ENCODE measurements at places on chromosomes 7 and 10.

GRCh38 chr7:73363225-73364005, 35.5 kb downstream of the FKBP6 start:
- DNase-seq, result no peak

DNA sequence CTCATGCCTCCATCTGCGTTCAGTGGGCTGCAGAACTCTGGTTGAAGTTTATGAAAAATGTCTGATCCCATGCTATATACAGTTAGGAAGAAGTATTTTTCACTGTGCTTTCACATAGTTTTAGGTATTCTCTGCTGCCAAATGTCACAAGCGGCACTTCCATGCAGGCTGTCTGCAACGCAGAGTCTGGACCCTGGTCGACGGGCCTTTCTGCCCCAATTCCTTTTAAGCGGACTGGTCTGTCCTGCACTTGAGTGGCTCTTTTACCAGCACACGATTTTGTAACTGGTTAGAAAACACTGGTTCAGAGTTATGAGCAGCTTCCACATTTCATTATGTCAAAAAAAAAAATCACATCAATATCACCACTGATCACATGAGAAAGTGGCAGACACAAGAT, 143.0 kb downstream of the DIP2C start:
- DNase-seq, result no peak

- DNase-seq, result no peak
These were observed 157.0 kb downstream of the TPST1 start for GRCh38 chr7:66362136-66362535.

DNA sequence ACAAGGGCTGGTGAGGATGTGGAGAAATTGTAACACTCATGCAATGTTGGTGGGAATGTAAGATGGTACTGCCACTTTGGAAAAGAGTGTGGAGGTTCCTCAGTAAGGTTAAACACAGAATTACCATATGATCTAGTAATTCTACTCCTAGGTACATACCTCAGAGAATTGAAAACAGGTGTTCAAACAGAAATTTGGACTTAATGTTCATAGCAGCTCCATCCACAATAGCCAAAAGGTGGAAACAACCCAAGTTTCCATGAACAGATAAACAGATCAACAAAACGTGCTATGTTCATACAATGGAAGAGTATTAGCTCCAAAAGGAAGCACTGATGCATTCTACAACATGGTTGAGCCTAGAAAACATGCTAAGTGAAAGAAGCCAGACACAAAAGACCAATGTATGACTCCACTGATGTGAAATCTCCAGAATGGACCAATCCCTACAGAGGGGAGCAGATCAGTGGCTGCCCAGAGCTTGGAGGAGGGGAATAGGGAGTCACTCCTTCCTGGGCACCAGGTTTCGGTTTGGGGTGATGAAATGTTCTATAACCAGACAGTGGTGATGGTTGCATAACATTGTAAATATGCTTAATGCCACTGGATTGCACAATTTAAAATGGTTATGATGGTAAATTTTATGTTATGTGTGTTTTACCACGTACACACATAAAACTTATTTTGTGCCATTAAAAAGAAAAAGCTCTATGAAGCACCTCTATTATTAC, 5.7 kb upstream of the WDR86 start:
- no peak for DNase-seq

GRCh38 chr7:360454-361100, 70.6 kb downstream of the FOXL3 start:
- no peak for DNase-seq

GRCh38 chr7:73359746-73360375, 31.9 kb downstream of the FKBP6 start:
- no peak for DNase-seq
